Breast epithelium (tissue), 4 donors: ENCODE measurements at places on chromosomes 3 and 15. TPM values are rescaled to one million over a fixed set of nuclear protein-coding genes. Genes with fewer than 3 reads are reported as not detected.

DNA sequence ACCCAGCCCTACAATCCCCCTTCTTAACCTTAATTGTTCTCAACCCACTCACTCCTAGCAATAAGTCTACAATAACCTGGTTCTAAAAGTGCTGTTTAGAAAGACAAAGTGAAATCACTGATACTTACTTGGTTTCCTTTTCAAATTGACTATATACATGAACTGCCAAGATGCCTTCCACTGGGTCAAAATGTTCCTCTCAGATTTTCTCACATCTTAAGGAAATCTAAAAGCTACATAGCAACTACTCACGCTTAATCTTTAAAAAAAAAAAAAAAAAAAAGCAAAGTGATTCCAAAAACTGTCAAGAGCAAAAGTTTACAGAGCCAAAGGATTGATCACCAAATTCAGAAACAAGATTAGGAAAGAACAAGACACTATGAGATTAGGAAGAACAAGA, 68.7 kb upstream of the MAP4 start:
- DNase-seq, result no peak

The TMEM158 gene
- 1.0 TPM for total RNA-seq

DNA sequence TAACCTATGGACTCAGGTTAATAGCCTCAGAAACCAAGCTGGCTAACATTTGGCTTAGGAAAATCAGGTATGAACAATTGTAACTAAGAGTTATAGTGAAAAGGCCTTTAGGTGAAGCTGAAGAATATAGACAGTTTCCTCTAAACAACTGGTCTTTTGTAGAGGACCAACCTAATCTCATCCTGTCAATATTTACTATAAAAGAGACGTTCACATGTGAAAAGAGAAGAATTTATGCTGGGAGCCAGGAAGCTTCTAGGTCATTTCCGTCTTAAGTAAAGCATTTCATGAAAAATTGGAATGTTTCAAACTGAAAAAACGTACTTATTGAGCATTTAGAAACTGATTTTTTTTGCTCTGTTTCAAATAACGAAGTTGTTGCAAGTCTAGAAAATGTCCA, 764.3 kb upstream of the GOLIM4 start:
- DNase-seq, result no peak

- no peak for DNase-seq
Measured at GRCh38 chr3:187291001-187291511, 481 bp downstream of the MASP1 start.
